ENCODE measurements at places on chromosomes 1 and 21.

- no peak for DNase-seq
Measured at GRCh38 chr1:41557751-41558455, 73.4 kb upstream of the EDN2 start.

DNA sequence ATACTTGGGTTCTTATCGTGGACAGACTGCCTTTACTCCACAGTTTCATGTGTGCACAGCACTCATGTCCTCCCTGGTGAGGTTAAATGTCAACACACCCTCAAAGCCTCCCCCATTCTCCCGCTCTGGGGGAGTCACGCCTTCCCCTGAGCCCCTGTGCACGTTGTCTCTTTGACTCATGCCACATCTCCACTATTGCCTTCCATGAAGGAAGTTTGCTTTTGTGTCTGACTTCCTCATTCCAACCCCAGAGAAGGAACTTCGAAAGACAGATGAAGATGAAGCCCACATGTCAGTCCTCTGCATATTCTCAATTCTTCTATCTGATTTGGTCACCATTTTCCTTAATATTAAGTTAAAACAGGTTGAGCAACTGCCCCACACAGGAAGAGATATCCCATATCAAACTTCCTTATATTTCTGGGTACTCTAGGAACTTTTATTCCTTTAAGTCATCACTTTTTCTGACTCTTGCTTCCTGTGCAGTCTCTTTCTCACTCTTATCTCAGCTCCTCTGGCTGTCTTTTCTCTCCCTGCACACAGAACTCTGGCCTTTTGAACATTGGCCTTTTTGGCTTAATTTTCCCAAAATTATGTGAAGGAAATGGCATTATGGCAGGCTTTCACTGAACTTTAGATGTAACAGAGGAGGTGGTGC lies 41.5 kb downstream of the C4BPA start:
- no peak for DNase-seq

DNA sequence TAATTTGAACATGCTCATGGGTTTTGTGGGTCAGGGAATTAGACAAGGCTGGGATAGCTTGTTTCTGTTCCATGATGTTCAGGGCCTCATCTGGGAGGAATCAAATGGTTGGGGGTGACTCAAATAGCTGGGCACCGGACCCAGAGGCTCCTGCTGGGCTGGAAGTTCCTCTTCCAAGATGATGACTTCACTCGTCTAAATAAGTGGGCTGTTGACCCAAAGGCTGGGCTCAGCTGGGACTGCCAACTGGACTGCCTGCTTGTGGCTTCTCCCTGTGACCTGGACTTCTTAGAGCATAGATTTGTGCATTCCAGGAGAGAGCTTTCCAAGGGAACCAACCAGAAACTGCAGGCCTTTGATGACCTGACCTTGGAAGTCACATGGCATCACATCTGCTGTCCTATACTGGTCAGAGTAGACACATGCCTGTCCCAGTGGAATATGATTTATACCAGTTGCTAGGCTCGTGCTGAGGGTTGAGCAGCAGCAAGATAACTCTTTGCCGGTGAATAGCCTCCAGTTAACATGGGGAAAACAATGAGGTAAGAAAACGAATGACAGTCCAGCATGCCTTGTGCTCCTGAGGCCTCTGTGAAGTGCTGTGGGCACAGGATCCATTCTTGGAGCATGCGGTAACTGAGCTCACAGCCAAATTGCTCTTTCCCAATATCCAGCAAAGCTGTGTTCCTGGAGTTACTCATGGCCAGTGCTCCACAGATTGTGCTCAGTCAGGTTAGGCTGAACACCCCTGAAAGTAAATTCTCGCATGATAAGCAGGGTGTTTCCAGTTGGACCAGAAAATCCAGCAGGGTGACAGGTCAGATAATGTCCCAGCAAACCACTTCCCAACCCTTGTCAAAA lies 272.9 kb upstream of the TMEM51 start:
- DNase-seq, result no peak

- DNase-seq, result no peak
Measured at GRCh38 chr1:223326776-223327175, 37.2 kb downstream of the SUSD4 start.

DNA sequence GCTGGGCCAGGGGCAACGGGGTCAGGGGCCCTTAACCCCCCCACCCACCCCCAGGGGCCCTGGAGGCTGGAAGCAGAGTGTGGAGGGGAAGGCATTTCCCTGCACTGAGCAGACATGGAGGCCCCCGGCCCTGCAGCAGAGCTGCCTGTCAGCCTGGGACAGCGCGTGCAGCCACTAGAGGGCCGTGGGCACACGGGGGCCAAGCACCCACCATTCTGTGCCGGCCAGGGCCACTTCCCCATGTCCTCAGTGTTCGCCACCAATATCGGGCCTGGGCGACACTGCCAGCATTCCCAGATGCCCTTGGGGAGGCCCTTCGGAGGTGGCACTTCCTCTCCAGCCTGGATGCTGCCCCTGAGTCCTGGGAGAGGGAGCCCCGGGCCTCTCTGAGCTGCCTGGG lies 23.2 kb upstream of the ARHGEF16 start:
- no peak for DNase-seq

GRCh38 chr1:175783126-175783722 lies 39.8 kb upstream of the TNR start:
- DNase-seq, result no peak

DNA sequence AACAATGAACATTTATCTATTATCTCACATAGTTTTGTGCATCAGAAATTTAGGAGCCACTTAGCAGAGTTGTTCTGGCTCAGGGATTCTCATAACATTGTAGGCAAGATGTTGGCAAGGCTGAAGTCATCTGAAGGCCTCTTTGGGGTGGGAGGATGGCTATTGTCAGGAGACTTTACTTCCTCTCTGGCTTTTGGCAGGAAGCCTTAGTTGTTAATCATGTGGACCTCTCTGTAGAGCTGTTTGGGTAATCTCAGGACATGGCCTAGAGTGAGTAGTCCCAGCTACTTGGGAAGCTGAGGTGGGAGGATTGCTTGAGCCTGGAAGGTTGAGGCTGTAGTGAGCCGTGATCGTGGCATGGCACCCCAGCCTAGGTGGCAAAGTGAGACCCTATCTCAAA lies 40.2 kb downstream of the RASAL2 start:
- DNase-seq, result no peak

DNA sequence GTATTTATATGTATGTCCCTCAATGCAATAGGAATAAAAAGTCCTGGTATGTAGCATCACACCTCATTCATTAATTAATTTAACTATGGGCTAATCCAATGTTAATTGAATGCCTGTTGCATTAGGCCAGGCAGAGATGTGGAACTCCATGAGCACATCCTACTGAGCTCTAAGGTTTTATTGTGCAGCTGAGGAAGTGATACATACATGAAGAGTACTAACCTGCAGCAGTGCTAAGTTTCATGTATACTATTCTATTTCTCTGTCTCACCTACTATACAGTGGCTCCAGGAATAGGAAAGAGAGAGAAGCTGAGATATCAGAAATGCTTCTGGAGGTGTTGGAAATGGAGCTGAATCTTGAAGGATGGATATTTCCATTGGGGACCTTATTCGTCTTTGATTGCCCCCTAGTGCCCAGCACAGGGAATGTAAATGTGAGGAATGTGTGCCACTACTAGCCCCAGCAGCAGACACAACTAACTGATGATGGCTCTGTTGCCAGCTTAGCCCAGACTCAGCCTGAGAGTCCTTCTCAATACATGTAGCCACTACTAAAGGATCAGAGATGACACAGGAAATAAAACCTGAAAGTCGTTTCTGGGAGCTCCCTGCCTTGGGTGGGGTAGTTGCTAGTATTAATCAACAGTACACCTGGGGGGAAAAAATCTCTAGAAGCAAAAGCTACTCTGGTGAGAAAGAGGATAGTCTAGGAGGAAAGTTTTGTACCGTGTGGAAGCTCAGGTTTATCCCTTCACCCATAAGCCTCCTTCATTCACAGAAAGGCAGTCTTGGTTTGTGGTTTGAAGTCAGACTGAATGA lies 173.3 kb upstream of the FOXD3 start:
- DNase-seq, result no peak

GRCh38 chr1:164781972-164782371 lies 223.0 kb downstream of the PBX1 start:
- DNase-seq, result no peak

DNA sequence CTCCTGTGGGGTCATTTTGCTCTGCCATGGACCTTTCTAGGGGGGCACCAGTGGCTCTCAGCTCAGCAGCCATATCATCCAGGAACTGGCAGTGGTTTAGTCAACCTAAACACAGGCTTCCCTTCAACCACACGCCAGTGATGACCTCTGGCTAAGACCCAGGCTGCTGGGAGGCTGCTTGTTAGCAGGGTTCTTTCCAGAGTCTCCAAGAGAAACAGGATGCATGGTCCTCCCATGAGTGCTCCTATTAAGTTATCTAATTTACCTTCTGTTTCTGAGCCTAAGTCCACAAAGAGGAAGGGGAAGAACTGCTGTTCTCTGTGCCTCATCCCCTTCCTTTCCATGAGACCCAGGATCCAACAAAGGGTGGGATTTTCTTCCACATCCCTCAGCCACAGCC lies 137.3 kb upstream of the PLXNA2 start:
- no peak for DNase-seq

DNA sequence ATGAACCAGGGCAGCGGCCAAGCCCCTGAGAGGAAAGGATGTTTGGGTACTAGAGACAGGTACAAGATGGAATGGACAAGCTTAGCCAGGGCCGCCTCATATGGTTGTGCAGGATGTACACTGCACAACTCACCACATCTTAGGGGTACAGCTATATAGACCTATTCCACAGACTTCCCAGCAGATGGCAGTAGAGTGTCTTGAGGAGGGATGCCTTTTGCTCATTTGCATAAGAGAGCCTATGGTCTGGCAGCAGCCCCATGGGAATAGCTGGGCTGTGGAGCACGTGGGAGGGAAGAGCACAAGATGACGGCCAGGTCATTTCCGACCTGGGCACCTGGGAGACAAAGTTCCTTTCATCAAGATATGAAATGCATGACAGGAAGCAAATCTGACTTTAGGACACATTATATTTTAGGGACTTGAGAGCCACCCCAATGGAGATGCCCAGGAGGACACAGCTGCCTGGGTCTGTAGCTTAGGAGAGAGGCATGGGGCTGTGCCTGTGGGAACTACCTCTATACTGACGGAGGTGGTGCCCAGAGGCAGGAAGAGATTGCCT lies 215.5 kb downstream of the KCNJ6 start:
- no peak for DNase-seq

DNA sequence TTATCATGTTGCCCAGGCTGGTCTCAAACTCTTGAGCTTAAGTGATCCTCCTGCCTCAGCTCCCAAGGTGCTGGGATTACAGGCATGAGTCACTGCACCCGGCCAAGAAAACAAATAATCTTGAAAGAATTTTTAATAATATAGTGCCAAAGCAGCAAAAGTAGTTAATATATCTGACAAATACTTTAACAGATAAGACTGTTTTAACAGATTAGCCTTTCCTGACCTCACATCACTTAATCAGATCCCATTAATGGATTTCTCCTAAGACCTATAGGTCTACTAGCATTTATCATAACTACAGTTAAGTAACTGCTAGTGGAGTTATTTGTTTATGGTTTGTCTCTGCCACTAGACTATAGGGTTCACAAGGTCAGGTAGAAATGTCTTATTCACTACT lies 61.1 kb upstream of the HP1BP3 start:
- no peak for DNase-seq

DNA sequence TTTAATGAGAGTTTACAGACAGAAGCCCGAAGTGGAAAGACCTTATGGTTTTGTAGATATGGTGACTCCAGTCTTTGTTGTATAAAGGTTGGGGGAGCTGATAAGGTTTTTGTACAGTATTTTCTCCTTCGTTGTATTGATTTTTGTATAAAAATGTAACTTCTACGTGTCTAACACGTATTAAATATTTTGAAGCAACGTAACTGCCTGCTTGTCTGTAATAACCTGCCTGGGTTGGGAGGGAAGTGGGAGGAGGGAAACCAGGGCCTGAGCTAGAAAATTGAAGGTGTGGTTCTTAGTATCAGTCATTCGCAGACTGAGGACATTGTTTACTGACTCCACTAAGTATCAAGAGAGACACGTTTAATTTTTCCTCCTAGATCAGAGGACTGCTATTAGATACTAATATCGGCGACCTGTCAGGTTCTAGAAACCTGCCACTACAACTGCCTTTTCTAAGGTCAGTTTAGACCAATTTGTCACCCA lies 2.2 kb downstream of the IER5 start:
- DNase-seq, result no peak

- no peak for DNase-seq
Measured at GRCh38 chr1:247417831-247418230, 1.9 kb downstream of the NLRP3 start.

GRCh38 chr21:18384771-18385170 lies 18.8 kb downstream of the TMPRSS15 start:
- DNase-seq, result no peak

GRCh38 chr1:7042322-7043190 lies 257.3 kb downstream of the CAMTA1 start:
- DNase-seq, result no peak

DNA sequence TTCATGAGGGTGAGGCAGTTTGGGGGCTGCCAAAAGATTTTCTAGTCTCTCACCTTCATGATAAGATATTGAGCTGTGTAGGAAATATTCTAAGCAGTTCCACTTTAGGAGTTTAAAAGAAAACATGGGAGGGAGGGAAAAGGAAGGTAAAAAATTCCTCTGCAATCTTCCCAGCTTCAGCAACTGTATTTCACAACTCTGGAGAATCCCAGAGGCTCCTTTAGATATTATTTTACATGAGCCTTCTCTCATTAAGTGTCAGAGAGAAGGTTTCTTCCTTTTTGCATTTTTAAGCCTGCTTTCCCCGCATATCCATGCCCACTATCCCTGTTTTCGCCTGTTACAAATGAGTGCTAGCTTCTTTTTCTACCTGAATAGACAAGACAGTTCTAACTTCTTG lies 289.4 kb downstream of the CHRM3 start:
- DNase-seq, result no peak

- no peak for DNase-seq
Measured at GRCh38 chr1:40017951-40018575, 22.5 kb upstream of the CAP1 start.

All from stimulated activated CD4-positive, alpha-beta T cell treated with anti-CD3 and anti-CD28 coated beads, TNF-alpha, amount 100 ng/mL, for 24 hours (primary cell).